ENCODE measurements at places on chromosomes 12 and 14.

DNA sequence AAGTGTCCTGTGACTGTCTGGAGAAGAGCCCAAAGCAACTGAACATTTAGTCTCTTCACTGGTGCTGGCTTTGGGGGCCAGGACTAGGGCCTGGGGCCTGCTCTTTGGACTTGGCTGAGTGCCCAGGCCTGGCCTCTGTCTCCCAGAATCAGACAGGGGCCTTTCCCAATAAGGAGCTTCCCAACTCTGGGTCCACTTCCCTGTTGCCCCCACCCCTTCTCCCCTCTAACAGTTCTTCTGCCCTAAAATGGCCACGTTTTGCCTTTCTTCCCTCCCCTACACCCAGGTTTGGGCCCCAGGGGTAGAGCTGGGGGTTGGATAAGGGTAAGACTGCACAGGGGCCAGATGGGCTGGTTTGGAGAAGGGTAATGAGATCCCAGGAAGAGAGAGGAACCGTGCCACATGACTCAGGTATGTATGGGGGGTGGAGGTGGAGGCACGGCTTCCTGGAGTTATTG is 10.0 kb upstream of the ITGA5 start:
- no peak for DNase-seq

DNA sequence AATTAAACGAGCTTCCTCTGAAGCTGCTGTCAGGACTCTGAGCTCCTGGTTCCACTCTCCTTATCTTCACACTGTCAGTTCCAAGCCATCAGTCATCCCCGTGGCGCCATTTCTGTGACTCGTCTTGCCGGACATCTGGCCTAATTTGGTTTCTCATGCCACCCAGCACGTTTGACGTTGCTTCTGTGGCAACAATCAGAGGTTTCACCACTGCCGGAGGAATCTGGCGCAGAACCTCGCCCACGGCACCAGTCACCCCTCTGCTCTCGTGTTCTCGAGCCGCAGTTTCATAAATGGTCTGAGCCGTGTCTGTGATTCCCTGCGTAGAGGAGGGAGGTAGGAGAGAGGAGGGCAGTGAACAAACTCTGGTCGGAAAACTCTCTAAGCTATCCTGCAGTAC is 29.7 kb downstream of the BDKRB1 start:
- no peak for DNase-seq

- no peak for DNase-seq
Measured at GRCh38 chr12:120688527-120689071, 1.6 kb downstream of the MLEC start.

DNA sequence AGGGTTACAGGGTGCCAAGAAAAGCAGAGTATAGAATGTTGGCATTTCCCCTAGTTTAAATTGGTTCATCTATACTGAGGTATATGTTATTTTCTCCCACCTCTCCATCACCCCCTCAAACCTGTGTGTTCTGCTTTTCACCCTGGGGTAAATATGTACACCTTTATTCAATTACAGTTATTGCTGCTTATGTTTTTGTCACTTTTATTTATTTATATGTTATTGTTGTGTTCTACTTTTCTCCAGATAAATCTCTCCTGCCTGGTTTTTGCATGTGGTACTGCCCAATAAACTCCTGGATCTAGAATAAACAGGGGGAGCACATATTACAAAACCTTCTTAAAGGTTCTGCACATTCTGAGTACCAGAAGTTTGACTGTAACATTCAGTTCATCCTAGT is 122.1 kb upstream of the NPAS3 start:
- no peak for DNase-seq

DNA sequence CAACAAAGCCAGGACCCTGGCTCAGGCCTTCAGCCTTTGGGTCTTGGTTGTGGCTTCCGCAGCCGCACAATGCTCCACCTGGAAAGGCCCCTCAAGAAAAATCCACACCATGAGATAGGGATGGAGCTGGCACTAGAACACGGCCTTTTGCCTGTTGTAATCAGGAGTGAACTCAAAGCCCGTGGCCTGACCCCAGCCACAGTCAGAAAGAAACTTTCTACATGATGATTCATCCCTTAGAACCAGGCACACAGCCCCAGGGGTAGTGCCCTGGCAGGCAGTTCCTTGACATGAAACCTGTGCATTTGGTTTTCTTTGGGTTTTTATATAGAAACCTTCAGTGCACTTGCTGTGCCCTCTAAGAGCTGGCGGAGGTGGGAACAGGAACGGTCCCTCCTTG is 5.1 kb downstream of the CLMN start:
- DNase-seq: no peak

GRCh38 chr12:116261525-116262100 is 15.9 kb downstream of the MED13L start:
- no peak for DNase-seq

DNA sequence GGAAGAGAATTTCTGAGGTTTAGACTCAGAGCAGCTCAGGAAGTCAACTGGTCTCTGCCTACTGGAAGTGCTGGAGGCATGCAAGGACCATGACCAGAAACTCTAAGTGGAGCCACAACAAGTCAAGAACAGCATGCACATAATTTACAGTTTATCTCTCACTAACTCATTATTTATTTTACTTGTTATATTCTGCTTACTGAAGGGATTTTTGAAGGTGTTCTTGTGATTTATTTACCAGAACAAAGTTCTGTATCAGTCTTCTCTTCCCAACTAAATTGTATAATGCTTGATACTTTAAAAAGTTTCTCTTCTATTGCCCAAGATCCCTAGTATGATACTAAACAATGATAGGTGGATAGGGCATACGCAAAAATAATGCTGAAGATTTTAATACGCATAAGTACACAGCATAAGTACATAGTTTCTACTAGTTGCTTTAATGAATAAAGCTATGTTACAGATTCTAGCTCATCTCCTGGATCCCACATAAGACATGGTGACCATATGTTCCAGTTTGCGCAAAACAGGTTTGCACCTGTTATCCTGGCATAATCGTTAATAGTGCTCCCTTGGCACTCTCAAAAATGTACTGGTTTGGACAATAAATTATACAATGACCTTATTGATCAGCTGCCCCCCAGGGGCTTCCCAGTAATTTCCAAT is 11.6 kb upstream of the SPTB start:
- DNase-seq: no peak

GRCh38 chr14:51547260-51547659 is 104.5 kb upstream of the FRMD6 start:
- DNase-seq: no peak
